ENCODE measurements at places on chromosomes 3 and 15.

DNA sequence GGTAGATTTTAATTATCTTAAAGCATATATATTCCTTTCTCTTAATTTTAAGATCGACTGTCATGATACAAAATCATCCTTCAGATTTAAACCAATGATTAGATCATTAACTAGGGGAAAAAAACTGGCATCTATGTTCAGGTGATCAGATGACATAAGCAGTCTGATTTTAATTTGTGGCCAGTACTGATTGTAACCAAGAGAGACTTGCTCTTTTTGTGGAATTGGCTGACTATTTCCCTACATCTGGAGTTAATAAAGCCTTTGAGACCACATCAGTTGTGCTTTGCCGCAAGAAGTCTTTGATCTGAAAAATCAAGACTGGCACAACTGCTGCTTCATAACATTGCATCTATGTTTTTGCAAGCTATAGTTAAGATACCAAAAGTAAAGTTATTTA, 148.4 kb upstream of the CGNL1 start:
- DNase-seq, result no peak

DNA sequence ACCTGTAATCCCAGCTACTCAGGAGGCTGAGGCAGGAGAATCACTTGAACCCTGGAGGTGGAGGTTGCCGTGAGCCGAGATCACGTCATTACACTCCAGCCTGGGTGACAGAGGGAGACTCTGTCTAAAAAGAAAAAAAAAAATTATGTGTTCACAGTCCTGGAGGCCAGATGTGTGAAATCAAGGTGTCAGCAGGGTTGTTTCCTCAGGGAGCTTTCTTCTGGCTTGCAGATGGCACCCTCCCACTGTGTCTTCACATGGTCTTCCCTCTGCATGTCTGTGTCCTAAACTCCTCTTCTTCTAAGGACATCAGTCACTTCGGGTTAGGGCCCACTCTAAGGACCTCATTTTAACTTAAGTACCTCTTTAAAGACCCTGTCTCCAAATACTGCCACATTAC, 56.1 kb upstream of the UBE2E1 start:
- no peak for DNase-seq

GRCh38 chr3:11541321-11542303, 102.1 kb downstream of the VGLL4 start:
- DNase-seq, result no peak

DNA sequence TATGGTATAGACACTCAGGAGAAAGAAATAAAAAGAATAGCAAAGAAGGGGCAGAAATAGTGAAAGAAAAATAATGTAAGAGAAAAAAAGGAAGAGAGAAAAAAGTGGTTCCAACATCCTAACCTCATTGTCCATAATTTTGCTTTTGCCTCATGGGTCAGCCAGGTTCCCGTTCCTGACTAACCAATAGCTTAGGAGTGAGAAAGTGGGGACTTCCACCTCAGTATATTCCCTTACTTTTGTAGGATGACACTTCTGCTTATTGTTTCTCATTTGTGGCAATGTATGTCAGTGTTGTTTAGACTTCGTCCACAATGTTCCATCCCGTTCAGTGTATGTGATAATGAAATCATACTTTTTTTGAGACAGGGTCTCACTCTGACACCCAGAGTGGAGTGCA, 9.3 kb upstream of the SLC12A8 start:
- no peak for DNase-seq

DNA sequence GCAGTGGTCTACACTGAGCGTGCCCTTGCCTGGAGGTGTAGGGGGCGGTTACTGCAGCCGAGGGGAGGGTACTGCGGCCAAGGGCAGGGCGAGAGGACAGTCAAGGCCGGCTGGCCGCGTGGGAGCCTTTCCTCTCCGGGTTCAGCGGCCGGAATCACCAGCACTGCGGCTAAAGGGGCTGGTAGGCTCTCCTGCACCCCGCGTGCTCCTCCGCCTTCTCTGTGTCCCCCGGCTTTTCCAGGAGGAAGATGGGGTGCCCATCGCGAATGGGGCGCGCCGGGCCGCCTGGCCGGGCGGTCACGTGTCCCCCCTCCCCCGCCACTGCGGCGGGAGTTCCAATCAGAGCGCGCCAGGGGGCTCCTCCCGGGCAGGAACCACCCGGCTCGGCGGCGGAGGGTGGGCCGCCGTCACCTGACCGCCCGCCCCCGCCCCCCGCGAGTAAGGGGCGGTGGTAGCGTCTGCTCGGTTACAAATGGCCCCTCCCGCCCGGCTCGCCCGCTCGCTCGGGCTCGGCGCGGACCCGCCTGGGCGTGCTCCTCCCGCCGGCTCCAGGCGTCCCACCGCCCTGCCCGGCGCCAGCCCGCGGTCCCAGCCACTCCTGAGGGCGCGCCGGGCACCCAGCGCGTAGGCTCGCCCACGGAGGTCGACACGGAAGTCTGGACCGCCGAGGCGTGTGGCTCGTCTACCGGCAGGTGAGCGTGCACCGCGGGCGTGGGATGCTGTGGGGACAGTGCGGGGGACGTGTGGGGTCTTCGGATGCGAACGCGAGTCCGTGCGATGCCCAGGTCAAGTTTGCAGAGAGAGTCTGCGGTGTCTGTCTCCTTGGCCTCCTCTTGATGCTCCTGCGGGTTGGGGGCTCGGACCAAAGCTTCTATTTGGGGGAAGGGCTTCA, 242.6 kb upstream of the TOPAZ1 start:
- peak; percentile 70 for DNase-seq

DNA sequence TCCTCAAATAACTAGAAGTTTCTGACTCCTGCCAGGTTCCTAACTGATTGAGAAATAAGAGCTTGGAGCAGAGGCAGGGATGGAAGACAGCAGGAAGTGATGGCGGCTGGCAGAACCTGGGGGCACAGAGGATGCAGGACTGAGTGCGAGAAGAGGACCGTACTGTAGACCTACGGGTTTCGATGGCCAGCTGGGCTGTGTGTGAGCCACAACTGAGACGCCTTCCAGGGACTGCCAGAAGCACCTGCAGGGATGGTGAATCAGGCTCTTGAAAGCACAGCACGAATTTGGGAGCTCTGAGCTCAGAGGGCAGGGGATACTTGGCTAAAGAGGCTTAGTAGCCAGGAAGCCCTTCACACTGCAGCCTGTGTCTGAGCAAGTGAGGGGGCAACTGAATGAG, 165.6 kb downstream of the ABHD5 start:
- DNase-seq, result no peak

GRCh38 chr15:86063356-86064095, 16.1 kb upstream of the AGBL1 start:
- no peak for DNase-seq

GRCh38 chr15:101447168-101447533, 42.4 kb downstream of the PCSK6 start:
- DNase-seq, result no peak

DNA sequence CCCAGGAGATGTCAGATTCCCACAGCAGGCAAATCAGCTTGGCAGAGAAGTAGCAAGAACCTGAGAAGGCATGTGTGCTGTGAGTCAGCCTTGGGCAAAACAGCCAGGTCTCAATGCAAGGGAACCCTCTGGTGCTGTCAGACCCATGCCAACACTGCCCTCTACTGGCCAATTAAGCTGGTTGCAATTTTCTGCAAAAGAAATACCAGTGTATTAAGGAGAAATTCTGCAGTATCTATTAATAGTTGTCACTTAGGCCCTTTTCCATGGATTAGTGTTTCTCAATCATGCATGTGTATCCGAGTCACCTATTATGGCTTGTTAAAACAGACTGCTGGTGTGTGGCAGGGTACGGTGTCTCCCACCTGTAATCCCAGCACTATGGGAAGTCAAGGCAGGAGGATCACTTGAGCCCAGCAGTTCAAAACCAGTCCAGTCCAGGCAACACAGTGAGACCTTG, 26.2 kb downstream of the MAP4 start:
- DNase-seq, result peak; percentile 82

GRCh38 chr3:77329116-77329515, 289.2 kb downstream of the ROBO2 start:
- no peak for DNase-seq
